ENCODE measurements at places on chromosomes 6 and 20.

- no peak for DNase-seq
Measured at GRCh38 chr6:163014736-163015135, 287.0 kb downstream of the PACRG start.

DNA sequence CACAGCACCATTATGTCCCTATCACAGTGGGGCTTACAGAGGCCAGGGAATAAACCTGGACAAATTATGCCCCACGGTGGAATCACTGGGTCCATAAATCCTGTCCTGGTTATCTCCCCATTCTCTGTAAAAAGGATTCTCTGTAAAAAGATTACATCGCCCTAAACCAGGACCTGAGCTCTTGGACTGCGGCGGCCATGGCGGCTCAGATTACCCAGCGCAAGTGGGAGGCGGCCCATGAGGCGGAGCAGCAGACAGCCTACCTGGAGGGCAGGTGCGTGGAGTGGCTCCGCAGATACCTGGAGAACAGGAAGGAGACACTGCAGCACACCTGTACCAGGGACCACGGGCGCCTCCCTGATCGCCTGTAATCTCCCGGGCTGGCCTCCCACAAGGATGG, 8.4 kb upstream of the HLA-A start:
- DNase-seq, result no peak

DNA sequence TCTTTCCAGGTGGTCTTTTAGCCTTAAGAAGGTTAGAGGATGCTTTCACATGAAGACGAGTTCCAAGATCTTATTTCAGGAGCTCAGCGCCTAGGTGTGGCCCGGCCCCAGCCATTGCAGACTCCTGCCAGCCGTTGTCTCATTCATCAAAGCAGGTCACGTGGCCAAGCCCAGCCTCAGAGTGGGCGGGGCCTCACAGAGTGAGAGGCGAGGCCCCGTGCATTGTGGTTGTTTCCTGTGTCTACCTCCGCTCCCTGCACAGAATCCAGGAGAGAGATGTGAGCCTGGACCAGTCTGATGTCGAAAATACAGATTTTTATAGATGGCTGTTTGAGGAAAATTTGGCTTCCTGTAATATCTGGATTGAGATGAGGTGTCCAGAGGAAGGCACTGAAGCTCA, 49.2 kb upstream of the CST5 start:
- DNase-seq, result no peak

- no peak for DNase-seq
Measured at GRCh38 chr6:131867744-131868143, 59.9 kb downstream of the ENPP1 start.

GRCh38 chr6:47343600-47343999, 33.9 kb upstream of the TNFRSF21 start:
- DNase-seq, result no peak

DNA sequence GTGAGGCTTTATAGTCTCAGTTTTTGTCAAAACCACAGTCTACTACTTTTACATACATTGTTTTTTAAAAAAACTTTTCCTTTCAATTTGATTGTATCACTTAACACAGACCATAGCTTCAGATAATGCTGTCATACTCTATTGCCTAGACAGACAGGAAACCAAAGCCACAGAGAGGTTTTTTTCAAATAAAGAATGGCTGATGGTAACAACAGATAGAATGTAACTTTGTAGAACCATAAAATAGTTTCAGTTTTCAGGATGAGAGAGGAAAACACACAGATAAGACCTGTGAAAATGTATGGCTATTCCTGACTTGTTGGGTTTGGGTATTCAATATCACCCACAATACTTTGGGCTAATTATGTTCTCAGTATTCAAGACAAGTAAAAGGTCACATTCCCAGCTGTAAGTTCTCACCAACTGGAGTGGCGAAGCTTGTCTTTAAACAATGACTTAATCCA, 94.0 kb downstream of the ADGRG6 start:
- DNase-seq, result no peak

- DNase-seq, result no peak
Measured at GRCh38 chr6:125421836-125422235, 120.1 kb upstream of the HDDC2 start.

DNA sequence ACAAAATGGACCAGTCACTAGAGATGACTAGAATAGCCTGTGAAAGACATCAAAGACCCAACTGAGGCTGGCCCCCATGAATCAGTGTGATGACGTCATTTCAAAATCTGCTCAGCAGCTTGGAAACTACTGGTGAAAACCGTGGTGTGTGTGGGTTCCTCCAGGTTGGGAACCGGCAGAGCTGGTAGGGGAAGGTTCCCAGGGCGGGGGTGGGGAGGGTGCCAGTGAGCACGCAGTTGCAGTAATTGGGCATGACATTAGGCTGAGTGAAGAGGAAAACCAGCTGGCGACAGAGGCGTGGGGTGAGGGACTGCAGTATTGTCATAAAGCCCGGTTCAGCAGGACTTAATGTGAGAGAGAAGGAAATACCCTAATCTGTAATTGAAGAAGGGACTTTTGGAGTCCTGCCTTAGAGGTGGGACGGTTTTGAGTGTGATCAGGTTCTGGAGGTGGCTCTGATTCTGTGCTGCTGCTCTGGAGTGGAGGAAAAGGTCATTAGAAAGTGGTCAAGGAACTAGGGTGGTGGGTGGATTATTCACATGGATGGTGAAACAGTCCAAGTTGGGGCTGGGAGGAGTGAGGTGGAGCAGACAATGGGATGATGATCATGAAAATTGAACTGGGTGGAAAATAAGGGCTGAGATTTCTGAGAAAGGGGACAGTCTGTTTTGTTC, 52.0 kb upstream of the MTHFD1L start:
- DNase-seq, result peak; percentile 35

DNA sequence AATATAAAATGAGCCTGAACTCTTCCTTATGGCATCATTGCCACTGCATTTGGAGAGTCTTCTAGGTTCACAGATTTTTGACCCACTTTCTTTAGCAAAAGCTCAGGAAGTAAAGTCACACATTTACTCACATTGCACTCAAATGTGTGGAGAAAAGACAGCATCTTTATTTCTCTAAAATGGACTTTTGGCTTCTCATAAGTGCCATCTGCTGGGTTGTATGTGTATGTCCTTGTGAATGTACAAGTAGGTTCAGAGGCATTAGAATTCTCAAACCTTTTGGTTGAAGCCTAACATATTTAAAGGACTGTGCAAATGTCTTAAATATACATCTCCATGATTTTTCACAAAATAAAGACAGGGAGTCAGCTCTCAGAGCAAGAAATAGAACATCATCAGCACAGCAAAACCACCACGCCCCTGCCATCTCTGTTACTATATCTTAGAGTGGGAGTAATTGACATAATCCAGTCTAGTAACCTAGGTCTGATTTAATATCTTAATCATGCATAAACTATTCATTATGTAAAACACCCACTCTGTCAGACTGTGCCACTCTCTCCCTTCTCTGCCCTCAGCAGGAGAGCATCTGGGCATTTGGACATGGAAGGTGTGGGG, 42.2 kb upstream of the SPTLC3 start:
- DNase-seq, result no peak

GRCh38 chr20:32199006-32199405, 8.5 kb downstream of the PLAGL2 start:
- no peak for DNase-seq

GRCh38 chr6:155943635-155944034, 488.0 kb upstream of the NOX3 start:
- no peak for DNase-seq

DNA sequence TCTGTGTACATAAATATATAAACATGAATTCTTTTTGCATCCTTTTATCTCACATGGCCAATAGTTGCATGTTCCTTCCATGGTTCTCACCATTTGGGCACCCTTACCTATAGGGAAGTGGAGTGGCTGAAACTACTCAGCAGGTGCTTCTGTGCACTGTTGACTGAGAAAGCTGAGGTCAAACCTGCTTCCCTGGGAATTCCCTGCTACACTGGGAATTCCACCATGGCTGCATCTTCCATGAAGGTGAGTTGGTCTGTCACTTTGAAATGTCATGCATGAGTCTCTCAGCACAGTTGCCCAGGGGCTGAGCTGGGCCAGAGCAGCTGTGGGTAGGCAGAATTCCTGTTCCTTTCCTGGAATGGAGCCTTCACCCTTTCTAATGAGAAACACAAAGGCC, 193.8 kb upstream of the PRSS16 start:
- no peak for DNase-seq

GRCh38 chr6:69349771-69350170, 447.0 kb downstream of the LMBRD1 start:
- no peak for DNase-seq

GRCh38 chr6:89559487-89559886, 79.1 kb downstream of the LYRM2 start:
- DNase-seq, result no peak

DNA sequence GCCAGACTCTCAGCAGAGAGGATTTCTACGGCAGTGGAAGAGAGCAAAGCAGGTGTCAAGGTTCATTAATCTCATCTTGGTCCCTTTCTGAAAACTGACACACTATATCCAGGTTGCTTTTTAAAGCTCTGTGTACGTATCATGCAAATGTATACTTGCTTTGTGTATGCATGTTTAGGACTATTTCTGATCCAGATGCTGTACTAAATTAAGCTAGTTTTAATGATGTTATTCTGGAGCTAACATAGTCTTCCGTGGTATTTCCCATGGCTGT, 59.2 kb upstream of the SNX9 start:
- DNase-seq, result no peak

DNA sequence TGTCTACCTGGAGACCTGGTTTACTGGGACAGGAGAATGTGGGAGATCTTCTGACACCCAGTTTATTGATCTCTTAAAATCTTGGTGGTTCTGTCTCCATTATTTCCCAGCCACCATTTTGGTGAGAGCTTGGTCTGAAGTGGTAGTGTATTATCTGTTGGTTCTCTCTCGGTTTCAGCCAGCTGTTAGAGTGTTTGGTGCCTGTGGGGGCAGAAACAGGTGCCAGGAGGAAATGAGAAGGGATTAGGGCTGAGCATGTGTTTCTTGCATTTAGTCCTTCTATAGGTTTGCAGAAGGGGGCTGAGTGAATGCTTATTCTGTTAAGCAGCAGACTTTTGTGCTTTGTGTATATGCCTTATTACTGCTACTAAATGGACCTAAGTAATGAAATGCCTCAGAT, 9.6 kb downstream of the JARID2 start:
- no peak for DNase-seq

DNA sequence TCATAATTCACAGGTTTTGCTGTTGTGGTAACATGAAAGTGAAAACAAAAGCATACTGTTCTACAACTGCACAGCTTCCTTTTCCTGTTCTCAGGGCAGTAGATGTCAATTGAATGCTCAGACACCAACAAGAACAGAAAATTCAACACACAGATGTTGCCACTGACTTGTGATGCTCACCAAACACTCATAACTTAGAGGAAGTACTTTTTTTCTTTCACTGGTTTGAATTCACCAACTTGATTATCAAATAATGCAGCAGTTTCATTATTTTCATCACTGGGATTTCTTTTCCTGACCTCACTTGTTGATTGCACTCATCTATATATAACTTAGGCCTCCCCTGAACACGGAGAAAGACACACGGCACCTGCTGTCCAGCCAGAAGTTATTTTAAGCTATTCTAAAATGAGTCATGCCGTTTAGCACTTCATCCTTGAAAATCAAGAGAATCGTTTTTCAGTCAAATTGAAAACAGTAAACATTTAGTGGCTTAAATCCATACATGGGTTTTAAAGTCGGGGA, 949 bp downstream of the TXLNB start:
- DNase-seq, result no peak

- DNase-seq, result no peak
Measured at GRCh38 chr6:42766163-42766670, 15.6 kb upstream of the BICRAL start.

DNA sequence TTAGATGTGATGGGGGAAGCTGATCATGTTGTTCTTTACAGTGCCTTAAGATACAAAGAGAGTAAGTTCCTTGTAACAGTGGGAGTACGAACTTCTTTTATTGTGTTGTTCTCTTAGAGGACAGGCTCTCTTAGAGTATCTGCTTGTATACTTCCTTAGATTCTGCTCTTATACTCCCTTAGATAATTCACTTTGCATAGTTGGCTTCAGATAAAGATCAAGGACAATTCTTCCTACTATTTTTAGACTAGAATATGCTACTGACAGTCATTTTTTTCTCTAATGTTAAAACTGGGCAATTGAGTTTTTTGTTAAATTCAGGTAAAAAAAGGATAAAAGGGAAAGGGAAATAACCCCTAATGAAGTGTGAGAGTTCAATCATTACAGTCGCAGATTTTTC, 138.7 kb downstream of the MYB start:
- DNase-seq, result no peak

GRCh38 chr6:34181908-34182307, 36.0 kb upstream of the GRM4 start:
- no peak for DNase-seq

- no peak for DNase-seq
Measured at GRCh38 chr20:57991211-57991881, 237.1 kb downstream of the ANKRD60 start.

DNA sequence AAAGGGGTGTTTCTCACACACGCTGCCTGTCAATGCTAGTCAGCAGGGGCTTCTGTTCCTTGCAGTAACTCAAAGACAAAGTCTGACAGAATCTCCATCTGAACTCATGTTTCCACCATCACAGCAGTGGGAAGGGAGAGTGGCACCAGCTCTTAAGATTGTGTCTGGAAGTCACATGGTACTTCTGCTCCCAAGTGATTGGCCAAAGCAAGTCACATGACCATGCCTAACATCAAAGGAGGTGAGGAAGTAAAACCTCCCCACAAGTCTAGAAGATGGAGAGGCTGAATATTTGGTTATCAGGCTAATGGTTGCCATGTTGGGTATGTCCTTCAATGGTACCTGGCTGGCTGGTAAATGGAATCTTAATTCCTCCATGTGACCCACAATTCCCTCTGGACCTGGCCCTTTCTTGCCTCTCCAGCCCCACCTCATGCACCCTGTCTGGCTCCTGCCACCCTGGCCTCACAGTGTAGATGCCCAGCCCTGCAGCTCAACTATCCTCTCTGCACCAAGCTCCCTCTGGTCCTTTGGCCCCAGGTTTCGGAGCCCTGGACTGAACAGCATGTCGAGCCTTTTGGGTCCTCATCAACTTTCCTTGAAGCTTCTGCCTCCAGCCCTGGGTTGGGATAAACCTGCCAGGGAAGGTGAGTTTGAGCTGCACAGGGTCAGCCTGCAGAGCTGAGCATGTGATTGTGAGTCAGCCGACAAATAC, 51.0 kb upstream of the PMEPA1 start:
- DNase-seq, result no peak

GRCh38 chr20:31578448-31579138, 26.5 kb upstream of the ID1 start:
- no peak for DNase-seq

GRCh38 chr6:148306286-148306685, 36.4 kb upstream of the SASH1 start:
- DNase-seq, result no peak

- DNase-seq, result no peak
Measured at GRCh38 chr6:125262016-125263013, 39.5 kb downstream of the HDDC2 start.
